Right renal pelvis (tissue), 4 donors: ENCODE measurements at places on chromosomes 5 and 9.
A peak's percentile ranks its signal among the peaks of the same experiment; 100 is the strongest.

DNA sequence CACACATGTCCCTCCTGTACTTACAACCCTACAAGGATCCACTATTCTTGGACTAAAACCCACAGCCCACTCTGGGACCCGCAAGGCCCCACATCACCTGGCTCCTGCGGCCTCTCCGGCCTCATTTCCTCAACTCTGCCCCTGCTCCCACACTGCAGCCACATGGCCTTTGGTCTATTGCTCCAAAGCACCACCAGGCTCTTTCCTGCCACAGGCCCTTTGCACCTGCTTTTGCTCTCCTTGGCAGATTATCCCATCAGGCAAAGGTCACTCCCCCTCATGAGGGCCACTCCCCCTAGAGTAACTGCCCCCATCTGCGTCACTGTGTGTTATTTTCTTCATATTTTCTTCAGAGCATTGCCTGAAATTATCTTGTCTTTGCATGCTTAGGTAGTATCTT lies 26.1 kb upstream of the CPLX2 start:
- DNase-seq, result no peak

DNA sequence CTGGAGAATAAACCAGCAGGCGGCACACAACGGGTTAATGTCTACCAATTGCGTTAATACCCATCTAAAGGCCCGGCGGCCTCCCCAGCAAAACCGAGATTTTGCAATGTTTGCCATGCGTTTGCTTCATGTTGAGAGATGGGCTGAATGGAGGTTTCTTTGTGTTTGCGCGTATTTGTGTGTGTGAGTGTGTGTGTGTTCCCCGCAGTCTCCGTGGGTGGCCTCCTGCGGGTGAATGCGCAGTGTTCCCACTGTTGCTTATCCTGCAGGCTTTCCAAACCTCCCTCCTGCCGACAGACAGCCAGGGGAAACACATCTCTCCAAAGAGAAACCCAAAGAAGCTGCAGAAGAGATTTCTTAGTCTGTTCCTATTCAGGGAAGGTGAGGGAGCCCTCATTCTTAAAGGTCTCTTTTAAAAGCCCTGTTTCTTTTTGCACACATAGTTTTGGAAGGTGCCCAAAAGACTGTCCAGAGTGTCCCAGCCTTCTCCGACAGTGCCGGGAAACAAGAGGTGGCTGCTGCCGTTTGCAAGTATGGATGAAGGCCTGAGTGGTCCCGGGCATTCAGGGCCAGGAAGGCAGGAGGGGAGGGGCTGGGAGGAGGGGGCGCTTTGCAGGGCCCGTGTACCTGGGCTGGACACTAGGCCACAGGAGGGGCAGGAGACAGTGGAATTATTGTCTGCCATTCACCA lies 103.8 kb upstream of the ERCC6L2 start:
- no peak for DNase-seq

GRCh38 chr5:111398013-111398412 lies 114.3 kb downstream of the STARD4 start:
- DNase-seq, result no peak

DNA sequence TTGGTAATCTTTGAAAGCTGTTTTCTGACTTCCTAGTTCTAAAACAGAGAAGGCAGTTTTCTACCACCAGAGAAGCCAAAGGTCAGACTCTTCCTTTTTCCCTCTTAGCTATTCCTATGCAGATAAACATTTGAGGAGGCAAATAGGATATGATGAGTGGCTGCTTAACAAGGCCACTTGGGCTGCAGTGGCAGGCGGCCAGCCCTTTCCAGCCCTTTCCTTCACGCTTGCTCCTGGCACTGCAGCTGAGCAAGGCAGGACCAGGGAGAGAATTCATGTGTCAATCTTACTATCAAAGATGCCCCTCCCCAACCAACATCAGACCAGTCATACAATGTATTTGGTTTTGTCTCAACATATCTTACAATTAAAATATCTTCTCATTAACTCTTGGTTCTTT lies 36.8 kb upstream of the RNF38 start:
- DNase-seq, result no peak

GRCh38 chr5:139181835-139182452 lies 16.2 kb downstream of the SIL1 start:
- no peak for DNase-seq

- no peak for DNase-seq
Measured at GRCh38 chr9:2317591-2317990, 302.4 kb downstream of the SMARCA2 start.

DNA sequence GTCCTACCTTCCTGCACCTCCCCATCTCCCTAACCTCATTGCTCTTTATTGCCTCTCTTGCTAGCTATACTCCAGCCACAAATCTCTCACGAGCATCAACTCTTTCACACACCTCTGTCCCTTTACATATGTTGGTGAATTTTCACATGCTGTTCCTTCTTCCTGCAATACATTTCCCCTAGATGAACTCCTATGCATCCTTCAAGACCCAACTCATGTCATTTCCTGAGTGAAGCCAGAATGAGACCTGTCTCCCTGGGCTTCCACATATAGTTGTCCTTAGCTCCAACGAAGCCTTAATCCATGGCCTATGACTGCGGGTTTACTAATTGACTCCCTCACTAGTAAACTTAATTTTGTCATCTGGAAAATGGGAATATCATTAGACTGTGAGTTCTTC lies 297.3 kb upstream of the PANK3 start:
- no peak for DNase-seq

DNA sequence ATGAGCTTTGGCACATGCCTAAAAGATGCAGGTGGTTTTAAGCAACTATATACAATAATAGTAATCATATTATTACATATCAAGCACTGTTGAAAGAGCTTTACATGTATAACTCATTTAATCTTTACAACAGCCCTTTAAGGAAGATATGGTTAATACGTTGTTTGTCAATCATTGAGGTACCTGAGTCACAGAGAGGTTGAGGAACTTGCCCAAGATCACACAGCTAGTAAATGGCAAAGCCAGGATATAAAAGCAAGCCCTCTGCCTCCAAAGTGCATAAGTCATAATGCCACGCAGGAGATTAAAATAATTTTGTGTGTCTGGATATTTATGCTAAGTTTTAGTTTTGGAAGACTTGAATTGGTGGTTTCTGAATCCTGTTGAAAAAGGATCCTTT lies 90.2 kb downstream of the DAPK1 start:
- DNase-seq, result no peak

GRCh38 chr5:53099546-53099945 lies 10.0 kb downstream of the MOCS2 start:
- DNase-seq, result peak; percentile 16

DNA sequence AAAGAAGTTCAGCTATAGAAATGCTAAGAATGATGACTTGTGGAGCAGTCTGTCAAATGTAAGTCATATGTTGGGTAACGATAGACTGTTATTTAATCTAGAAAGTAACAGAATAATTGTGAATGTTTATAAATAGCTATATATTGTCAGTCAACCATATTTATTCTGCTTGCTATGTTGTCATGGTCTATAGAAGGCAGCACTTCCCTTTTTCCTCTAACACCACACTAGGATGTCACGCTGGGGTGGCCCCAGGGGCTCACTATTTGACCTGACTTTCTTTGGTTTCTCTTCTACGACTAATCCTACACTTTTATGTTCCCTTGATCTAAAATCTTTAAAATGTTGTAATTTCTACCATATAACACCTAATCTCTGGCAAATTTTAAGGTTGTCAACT lies 20.5 kb downstream of the ERAP2 start:
- no peak for DNase-seq

DNA sequence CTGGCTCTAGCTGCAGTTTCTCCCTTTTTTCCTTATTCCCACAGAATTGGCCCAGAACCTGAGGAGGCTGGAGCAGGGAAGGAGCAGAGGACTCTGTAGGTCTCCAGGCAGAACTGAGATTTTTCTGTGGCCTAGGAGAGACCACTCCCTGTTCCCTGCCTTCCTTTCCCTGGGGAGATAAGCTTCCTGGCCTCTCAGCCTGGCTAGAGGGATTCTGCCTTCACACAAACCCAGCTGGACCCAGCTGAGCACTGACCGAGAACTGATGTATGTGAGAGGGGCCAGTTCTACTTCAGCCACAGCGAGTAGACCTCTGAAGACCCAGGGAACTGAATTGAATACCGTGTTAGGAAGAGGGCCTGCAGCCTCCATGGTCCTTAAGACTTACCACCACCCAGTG lies 48.0 kb downstream of the RUSC2 start:
- no peak for DNase-seq

GRCh38 chr9:36903541-36904435 lies 130.3 kb downstream of the PAX5 start:
- no peak for DNase-seq
